ENCODE measurements at places on chromosomes 16 and 17. TPM values are rescaled to one million over a fixed set of nuclear protein-coding genes. Genes with fewer than 3 reads are reported as not detected.
A peak's percentile ranks its signal among the peaks of the same experiment; 100 is the strongest.

Gene HNF1B
- total RNA-seq: not detected

GRCh38 chr16:49021136-49021535 is 260.5 kb downstream of the CBLN1 start:
- H3K36me3 ChIP-seq: no peaks in the 10 kb centered on the region
- H3K27ac ChIP-seq: no peak overlapping the region
- no peak for DNase-seq
- no peak overlapping the region for H3K4me3 ChIP-seq

DNA sequence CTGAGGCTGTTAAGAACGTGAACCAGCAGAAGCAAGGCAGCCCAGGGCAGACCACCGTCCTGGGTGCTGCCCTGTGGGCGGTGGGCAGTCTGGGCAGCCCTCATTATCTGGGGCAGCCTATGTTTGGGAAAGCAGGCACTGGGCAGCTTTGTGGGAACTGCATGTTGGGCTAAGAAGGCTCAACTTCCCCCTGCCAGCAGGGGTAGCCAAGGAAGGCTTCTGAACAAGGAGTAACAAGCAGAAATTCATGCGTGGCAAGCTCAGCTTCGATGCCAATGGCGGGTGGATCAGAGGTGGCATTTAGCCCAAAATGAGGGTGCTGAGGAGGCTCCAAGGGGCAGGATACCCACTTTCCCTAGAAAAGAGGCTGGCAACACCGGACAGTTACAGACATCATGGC is 42.7 kb upstream of the METRNL start:
- H3K27ac ChIP-seq: no peak overlapping the region
- no peak for DNase-seq
- H3K36me3 ChIP-seq: no peaks in the 10 kb centered on the region
- H3K4me1 ChIP-seq: peaks cover 3% of the 10 kb centered on the region
- H3K4me3 ChIP-seq: no peak overlapping the region
- no peaks in the 10 kb centered on the region for H3K27me3 ChIP-seq

Gene NAGPA
- total RNA-seq: 6.4 TPM

- no peaks in the 10 kb centered on the region for H3K27me3 ChIP-seq
- no peak overlapping the region for H3K27ac ChIP-seq
- peak; percentile 35 for DNase-seq
- H3K36me3 ChIP-seq: no peaks in the 10 kb centered on the region
- H3K4me1 ChIP-seq: no peaks in the 10 kb centered on the region
Measured at GRCh38 chr16:9033125-9033830, 58.2 kb upstream of the HAPSTR1 start.

DNA sequence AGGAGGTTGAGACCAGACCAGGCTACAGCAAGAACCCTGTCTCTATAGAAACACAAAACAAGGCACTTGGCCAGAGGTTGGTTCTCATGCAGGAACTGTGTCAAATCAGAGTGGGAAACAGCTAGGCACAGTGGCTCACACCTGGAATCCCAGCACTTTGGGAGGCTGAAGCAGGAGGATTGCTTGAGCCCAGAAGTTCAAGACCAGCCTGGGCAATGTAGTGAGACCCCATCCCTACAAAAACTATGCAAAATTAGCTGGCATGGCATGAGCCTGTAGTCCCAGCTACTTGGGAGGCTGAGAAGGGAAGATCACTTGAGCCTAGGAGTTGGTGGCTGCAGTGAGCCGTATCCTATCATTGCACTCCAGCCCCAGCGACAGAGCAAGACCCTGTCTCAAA is 1.7 kb downstream of the UNKL start:
- no peaks in the 10 kb centered on the region for H3K27me3 ChIP-seq
- no peak for DNase-seq
- H3K4me3 ChIP-seq: no peak overlapping the region
- H3K36me3 ChIP-seq: no peaks in the 10 kb centered on the region
- H3K27ac ChIP-seq: no peak overlapping the region

GRCh38 chr16:76862901-76863300 is 328.1 kb upstream of the MON1B start:
- no peak overlapping the region for H3K27ac ChIP-seq
- H3K4me1 ChIP-seq: no peaks in the 10 kb centered on the region
- H3K27me3 ChIP-seq: no peaks in the 10 kb centered on the region
- no peaks in the 10 kb centered on the region for H3K36me3 ChIP-seq
- H3K4me3 ChIP-seq: no peak overlapping the region

- H3K4me3 ChIP-seq: no peak overlapping the region
- DNase-seq: no peak
- no peaks in the 10 kb centered on the region for H3K36me3 ChIP-seq
- no peaks in the 10 kb centered on the region for H3K4me1 ChIP-seq
- H3K27me3 ChIP-seq: no peaks in the 10 kb centered on the region
Measured at GRCh38 chr17:77527836-77528505, 387.2 kb downstream of the SEC14L1 start.

DNA sequence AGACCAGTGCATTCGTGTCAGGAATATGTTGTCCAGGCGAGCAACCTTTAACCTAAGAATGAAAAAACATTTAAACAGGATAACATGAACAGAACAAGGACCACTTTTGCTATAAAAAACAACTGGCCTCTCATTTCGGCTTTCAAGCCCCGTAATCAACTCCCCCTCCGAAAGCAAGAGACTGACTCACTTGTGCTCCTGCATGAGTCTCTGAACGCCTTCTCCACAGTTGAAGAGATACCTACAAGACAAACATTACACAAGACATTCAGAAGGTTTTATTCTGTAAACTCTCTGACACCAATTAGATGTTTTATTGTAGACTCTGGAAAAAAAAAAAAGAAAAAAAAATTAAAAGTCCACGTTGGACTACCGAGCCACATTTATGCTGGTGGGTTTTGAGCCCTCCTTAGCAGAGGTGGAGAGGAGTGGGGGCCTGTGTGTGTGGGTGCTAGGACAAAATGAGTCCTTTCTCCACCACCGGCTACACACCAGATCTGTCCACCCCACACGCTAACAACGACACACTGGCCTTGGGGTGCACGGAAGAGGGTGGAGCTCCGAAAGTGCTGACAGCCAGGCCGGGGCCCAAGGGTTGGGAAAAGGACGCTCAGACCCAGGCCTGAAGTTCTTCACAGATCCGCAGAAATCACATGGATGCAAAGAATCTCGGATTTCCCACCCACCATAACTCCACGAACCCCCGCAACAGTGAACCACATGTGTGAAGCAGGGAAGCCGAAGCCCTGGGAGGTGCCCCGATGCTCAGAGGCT is 759 bp downstream of the ELAC2 start:
- no peaks in the 10 kb centered on the region for H3K27me3 ChIP-seq
- DNase-seq: no peak
- H3K36me3 ChIP-seq: no peaks in the 10 kb centered on the region
- peak overlapping the region; percentile 80 for H3K4me3 ChIP-seq
- peaks cover 1% of the 10 kb centered on the region for H3K4me1 ChIP-seq
- no peak overlapping the region for H3K27ac ChIP-seq

GRCh38 chr17:68740555-68741447 is 139.6 kb upstream of the FAM20A start:
- H3K4me3 ChIP-seq: no peak overlapping the region
- H3K36me3 ChIP-seq: no peaks in the 10 kb centered on the region
- H3K4me1 ChIP-seq: peaks cover 8% of the 10 kb centered on the region
- no peak overlapping the region for H3K27ac ChIP-seq
- no peaks in the 10 kb centered on the region for H3K27me3 ChIP-seq

GRCh38 chr17:81902653-81903414 is 796 bp downstream of the NPB start:
- no peak overlapping the region for H3K27ac ChIP-seq
- H3K4me3 ChIP-seq: no peak overlapping the region
- no peaks in the 10 kb centered on the region for H3K36me3 ChIP-seq

DNA sequence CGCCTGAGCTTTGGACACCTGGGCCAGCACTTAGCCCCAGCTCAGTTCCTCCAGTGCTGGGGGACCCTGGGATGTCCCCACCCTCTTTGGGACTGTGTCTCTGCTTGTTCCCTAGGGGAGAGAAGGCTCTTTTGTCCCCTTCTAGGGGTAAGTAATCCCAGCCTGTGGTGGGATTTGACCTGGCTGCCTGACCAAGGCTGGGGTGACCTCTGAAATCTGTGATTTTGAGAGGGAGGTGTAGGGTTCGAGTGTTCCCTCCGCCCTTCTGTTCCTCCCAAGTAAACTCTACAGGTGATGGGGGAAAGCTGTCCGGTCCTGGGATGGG is 593 bp downstream of the TMEM92 start:
- H3K36me3 ChIP-seq: no peaks in the 10 kb centered on the region
- DNase-seq: no peak
- H3K27me3 ChIP-seq: no peaks in the 10 kb centered on the region
- H3K4me1 ChIP-seq: peaks cover 14% of the 10 kb centered on the region
- H3K4me3 ChIP-seq: no peak overlapping the region

Gene TP53TG3B
- total RNA-seq: not detected

DNA sequence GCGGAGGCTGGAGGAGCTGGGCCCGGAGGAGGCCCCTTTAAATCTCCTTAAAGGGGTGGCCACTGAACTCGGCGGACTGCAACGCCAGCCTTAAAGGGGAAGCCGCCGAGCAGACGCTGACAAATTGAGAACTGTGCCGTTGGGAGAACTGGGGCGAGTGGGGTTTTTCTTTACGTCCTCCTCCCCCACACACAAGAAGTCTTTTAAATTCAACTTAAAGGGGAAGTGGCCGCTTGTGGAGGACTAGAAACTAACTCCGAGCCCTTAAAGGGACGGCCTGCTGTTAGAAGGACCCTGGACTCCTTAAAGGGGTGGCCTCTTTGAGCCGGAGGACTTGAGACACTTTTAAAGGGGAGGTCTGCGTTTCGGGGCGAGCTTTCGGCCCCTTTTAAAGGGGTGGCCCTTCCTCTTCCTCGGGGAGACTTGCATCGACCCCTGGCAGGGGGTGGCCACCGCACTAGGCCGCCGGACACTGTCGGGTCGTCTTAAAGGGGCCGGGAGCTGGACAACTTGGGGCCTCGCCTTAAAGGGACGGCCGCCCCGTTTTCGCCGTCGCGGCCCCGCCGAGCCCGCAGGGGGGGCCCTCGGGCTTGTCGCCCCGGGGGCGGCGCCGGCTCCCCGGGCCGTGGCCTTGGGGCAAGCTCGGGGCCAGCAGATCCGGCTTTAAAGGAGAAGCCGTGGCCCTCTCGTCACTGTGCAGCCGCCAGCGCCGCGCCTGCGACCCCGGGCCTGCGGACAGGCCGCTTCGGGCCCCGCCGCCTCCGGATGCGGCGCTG is 688 bp downstream of the FBRS start:
- no peaks in the 10 kb centered on the region for H3K27me3 ChIP-seq
- H3K4me1 ChIP-seq: peaks cover 11% of the 10 kb centered on the region
- peak overlapping the region; percentile 70 for H3K4me3 ChIP-seq

DNA sequence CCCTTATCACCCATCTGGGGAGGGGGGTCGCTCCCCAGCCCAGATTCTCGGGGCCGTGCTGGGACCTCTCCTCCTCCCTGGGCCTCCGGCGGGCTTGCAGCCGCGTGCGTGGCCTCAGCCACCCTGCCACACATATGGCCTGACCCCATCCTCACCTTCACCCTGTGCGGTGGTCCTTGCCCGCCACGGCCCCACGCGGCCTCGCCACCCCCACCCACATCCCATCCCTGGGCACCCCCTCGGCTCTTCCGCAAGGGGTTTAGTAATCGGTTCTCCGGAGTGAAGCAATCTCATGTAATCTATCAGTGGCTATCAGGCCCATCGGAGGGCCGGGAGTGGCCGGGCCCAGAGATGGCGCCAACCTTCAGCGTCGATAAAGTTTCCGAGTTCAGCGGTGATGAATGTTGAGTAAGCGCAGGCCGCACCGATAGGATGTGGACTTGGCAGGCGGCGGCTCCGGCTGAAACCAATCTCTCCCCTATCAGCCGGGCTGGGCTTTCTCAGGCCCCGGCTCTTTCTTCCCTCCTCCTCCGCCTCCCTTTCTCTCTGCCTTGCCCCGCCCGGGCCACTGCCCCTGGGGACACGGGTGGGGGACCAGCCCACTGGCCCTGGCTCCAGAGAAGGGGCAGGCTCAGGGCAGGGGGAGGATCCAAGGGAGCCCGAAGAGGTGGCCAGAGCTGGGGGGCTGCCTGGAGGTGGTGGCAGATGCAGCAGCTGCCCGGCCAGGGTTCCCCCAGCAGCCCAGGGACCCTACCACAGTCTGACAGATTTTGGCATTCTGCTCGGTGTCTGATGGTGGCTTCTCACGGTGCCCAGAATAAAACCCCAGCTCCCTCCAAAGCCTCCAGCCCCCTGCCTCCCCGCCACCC is 20.8 kb downstream of the ZFPM1 start:
- H3K4me3 ChIP-seq: no peak overlapping the region
- H3K27me3 ChIP-seq: no peaks in the 10 kb centered on the region
- peaks cover 2% of the 10 kb centered on the region for H3K4me1 ChIP-seq
- no peak overlapping the region for H3K27ac ChIP-seq

GRCh38 chr16:84730406-84731106 is 30.8 kb downstream of the USP10 start:
- no peaks in the 10 kb centered on the region for H3K36me3 ChIP-seq
- no peak overlapping the region for H3K4me3 ChIP-seq
- no peak overlapping the region for H3K27ac ChIP-seq
- no peak for DNase-seq
- H3K4me1 ChIP-seq: peaks cover 5% of the 10 kb centered on the region

Gene CCL1
- total RNA-seq: not detected

DNA sequence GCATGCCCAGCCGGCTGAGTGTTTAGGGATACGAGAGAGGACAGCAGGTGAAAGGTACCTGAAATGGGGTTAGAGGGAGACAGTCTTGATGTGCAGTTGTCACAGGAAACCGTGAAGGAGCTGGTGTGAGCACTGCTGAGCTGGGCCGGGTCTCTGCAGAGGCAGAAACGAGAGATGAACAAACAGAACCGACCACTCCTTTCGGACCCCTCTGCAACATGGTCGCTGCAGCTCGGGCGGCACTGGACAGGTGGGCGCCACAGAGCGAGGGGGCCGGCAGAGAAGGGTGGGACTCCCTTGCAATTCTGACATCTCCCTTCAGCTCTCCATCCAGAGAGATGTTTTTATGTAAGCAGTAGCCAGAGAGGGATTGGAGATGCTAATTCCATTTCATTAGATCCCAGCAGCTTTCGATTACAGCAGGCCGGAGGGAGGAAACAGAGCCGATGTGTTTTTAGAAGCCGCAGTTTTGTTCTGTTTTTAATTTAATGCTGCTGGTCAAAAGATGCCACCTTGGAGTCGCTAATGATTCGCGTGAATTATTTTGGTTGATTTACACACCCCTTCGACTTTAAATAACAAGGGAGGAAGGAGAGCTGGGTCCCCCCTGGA is 86.3 kb upstream of the RPL38 start:
- no peak overlapping the region for H3K27ac ChIP-seq
- H3K36me3 ChIP-seq: no peaks in the 10 kb centered on the region
- no peaks in the 10 kb centered on the region for H3K27me3 ChIP-seq

DNA sequence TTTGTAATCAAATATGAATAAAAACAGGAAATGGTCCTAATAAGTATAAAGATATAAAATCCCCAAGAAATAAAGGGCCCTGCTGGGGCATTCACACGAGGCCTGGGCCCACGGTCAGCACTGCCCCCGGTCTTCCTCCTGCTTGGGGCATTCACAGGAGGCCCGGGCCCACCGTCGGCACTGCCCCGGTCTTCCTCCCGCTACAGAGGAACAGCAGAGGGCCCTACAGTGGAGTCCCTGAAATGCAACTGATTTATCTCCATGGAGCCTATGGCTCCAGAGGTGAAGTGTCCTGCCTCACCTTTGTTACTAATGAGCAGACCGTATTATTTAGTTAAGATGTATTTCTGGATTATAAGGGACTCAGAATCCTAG is 46.5 kb downstream of the MAP1LC3B start:
- no peak overlapping the region for H3K27ac ChIP-seq
- no peak for DNase-seq
- H3K4me1 ChIP-seq: peaks cover 8% of the 10 kb centered on the region
- H3K4me3 ChIP-seq: no peak overlapping the region

GRCh38 chr16:69893106-69893505 is 58.0 kb upstream of the CLEC18A start:
- no peaks in the 10 kb centered on the region for H3K36me3 ChIP-seq
- H3K27me3 ChIP-seq: no peaks in the 10 kb centered on the region
- H3K4me3 ChIP-seq: no peak overlapping the region
- peaks cover 5% of the 10 kb centered on the region for H3K4me1 ChIP-seq

Gene UNC119
- 27.3 TPM for total RNA-seq
